ENCODE measurements at places on chromosomes 11 and 22.

DNA sequence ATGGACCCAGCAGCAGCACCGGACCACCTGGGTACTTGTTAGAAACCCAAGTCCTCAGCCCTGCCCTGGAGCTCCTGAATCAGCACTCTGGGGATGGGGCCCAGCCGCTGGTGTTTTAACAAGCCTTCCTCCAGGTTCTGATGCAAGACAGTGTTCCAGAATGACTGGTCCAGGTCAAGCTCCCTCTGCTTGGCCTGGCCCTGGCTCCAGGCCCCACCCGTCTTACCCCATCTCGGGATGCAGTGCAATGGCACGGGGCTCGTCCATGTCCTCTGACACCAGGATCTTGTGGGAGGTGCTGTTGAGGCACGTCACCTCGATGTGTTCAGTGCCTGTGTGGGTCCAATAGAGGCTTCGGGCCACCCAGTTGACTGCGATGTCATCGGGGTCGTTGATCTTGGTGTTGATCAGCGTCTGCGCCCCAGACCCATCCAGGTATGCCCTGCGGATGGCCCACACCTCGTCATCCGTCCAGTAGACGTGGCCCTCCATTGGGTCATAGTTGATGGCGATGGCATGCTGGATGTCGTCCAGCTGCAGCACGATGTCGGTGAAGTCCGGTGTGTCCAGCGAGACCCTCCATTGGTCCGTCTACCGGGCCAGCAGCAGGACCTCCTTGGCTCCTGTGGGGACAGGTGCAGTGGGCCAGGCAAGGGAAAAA lies 140.3 kb downstream of the CRYBB2 start:
- DNase-seq, result no peak

DNA sequence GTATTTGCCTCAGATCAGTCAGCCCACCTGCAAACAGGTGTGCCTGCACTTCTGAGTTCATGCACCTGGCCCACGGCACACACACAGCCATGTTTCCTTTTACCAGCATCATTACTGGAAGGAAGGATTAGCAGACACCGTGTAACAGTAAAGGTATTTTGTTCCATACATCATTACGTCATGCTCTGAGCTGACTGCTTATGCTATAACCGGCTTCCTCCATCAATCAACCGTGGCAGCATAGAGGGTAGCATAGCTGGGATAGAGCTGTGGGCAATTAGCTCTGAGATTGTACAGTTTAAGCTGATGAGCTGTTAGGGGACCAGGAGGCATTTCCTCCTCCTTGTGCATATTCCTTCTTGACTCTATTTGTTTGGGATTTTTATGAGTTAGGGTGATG lies 102.4 kb downstream of the ME3 start:
- DNase-seq, result no peak

DNA sequence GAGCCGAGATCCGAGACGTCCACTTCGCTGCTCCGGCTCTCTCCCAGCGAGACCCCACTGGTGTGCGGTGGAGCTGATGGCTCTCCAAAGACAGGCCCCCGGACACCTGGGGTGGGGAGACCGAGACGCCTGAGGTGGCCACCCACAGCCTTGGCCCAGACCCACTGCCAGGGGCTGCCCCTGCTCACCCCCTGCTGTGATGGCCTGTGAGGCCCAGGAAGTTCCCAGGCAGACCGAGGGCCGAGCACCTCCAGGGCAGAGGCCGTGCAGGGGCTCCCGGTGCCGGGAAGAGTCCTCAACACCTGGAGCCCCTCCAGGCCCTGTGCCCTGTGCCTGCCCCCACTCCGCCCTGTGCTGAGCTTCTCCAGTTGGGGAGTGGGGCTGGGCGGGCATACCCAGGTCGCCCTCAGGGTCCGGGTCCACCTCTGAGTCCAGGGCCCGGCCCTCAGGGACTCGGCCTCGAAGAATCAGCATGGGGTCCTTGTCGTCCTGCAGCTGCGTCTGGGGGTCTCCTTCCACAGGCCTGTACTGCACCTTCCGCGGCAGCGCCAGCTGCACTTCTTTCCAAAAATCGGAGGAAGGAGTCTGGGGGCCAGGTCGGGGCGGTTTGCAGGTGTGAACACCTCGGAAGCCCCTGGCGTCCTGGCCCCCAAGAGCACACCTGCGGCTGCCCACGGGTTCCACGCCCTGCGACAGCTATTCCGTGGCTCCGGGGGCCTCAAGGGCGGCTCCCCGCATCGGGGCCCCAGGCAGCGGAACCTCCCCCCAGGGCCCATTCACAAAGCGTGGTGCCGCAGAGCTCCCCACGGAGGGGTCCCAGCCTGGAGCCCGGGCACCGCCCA lies 8.6 kb downstream of the SIGIRR start:
- no peak for DNase-seq

DNA sequence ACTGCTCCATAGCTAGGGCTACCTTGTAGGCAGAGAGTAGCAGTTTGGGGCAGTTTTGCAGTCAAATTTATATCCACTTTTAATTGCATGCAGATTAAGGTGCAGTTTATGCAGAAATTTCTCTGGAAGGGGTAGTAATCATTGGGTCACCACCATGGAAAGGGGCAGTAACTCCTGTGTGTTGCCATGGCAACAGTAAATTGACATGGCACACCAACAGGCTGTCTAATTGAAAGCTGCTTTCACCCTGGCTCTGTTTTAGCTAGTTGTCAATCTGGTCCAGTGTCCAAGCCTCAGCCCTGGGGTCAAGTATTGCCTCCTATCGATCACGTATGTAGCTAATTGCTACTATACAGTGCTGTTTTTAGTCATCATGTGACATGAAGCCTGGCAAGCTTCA lies 786.1 kb upstream of the CNTN5 start:
- no peak for DNase-seq

GRCh38 chr22:50008151-50009040 lies 4.2 kb downstream of the IL17REL start:
- DNase-seq, result no peak

DNA sequence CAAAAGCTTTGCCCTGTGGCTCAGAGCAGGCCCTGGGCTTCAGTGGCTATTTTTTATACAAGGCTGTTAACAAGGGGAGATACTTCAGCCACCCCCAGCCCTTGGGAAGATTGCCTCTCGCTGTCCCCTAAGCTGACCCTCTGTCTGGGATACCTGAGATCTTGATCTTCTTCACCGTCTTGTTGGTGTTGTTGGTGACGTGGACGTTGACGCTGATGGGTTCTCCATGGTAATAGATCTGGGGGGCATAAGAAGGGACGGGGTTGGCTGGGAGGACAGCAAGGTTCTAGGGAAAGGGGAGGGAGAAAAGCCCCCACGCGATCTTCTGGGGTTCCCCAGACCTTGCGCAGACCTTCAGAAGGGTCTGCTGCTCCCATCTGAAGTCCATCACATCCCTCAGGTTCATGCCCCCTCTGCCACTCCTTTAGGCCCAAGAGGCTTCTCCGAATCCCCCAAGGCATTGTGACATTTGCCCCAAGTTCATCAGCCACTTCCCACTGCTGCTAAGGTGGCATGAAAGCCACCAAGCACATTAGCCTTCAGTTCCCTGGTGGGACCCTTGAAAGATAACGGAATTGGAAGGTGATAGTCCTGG lies 36.7 kb downstream of the TPBGL start:
- DNase-seq, result no peak

- no peak for DNase-seq
Measured at GRCh38 chr11:86749821-86750401, 50.4 kb upstream of the PRSS23 start.

GRCh38 chr11:64333556-64333955 lies 6.4 kb upstream of the CCDC88B start:
- DNase-seq, result no peak

- no peak for DNase-seq
Measured at GRCh38 chr11:44046182-44046581, 1.6 kb upstream of the ACCSL start.

DNA sequence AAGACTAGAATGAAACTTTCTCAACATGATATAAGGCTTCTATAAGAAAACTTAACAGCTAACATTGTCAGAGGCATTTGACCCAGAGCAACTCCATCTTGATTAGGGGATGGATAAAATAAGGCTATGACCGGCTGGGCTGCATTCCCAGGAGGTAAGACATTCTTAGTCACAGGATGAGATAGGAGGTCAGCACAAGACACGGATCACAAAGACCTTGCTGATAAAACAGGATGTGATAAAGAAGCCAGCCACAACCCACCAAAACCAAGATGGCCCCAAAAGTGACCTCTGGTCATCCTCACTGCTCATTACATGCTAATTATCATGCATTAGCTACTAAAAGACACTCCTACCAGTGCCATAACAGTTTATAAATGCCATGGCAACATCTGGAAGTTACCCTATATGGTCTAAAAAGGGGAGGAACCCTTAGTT lies 135.2 kb downstream of the TTC28 start:
- DNase-seq, result no peak

DNA sequence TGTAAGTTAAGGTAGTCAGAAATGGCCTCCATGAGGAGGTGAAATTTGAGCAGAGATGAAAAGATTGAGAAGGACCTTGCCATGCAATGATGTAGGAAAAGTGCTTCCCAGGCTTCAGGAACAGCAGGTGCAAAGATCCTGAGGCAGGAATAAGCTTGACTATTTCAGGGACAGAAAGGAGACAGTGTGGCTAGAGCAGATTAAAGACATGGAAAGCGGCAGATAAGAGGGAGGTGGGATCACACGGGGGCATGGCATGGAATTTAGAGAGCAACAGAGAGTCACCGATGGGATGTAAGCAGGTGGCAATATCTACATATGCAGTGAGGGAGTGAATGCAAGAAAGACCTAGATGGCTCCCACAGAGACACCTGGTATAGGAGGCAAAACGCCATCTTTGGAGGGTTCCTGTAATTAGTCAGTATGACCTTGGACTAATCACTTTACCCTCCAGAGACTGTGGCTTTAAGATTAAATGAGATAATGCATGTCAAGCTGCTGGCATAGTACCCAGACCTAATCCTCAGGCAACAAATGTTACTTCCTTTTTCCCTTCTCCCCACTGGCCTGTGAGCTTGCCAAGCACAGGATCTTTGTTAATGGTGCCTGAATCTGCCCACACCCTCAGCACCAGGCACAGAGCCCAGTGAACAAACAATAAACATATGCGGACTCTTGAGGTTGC lies 24.6 kb upstream of the ACER3 start:
- no peak for DNase-seq

- no peak for DNase-seq
Measured at GRCh38 chr22:49566693-49567092, 261.0 kb downstream of the BRD1 start.
